ENCODE measurements at places on chromosomes 7 and 10.

DNA sequence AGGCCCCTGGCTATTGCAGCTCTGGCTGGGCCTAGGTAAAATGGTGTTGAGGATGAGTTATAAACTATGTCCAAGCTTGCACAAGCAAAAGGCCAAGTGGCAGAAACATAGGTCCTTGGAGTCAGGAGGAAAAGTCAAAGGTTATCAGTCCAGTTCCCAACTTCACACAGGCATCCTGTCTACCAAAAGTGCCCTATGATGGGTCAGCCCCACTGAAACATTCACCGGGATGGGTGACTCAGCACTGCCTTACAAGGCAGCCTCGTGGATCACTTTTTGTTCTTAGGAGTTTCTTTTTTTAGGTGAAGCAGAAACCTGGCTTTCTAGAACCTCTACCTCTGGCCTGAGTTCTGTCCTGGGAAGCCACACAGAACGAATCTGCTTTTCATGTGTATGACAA lies 158.8 kb upstream of the LYZL2 start:
- DNase-seq, result no peak

DNA sequence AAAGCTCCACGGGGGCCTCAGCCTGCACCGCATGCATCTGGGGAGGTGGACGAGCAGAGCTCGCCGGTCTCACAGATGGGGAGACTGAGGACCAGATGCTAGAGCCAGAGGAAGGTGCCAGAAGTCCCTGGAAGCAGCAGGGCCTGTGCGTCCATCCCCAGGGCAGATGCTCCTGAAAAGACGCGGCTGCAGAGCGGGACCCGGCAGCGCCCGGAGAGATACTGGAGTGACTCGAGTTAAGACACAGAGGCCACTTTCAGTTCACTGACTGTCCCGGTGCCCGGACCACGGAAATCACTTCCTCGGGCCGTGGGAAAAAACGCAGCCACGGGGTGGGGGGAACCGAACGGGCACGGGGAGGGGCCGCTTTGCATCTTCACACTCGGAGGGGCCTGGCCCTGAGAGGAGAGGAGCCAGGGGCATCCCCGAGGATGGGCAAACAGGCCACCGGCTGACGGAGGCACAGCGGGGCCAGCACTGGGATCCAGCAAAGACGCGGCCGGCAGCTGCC lies 85.4 kb downstream of the FOXL3 start:
- DNase-seq, result no peak

DNA sequence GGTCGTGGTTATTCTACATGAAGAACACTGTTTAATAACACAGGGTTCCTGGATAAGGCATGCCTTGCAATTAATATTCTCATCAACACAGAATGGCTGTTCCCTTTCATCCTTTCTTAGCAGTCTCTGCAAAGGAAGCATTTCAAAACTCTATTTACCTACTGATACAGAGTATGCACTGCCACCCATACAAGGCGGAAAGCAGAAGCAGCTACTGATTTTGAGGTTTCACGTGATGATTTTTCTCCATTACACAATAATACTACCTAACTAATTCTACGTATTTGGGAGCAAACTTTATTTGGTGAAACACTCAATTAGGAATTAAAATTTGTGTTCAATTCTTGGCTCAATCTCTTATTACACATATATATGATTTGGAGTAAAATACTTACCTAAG lies 43.0 kb upstream of the COL1A2 start:
- no peak for DNase-seq

- peak; percentile 74 for DNase-seq
Measured at GRCh38 chr10:3668276-3668965, 116.6 kb downstream of the KLF6 start.

DNA sequence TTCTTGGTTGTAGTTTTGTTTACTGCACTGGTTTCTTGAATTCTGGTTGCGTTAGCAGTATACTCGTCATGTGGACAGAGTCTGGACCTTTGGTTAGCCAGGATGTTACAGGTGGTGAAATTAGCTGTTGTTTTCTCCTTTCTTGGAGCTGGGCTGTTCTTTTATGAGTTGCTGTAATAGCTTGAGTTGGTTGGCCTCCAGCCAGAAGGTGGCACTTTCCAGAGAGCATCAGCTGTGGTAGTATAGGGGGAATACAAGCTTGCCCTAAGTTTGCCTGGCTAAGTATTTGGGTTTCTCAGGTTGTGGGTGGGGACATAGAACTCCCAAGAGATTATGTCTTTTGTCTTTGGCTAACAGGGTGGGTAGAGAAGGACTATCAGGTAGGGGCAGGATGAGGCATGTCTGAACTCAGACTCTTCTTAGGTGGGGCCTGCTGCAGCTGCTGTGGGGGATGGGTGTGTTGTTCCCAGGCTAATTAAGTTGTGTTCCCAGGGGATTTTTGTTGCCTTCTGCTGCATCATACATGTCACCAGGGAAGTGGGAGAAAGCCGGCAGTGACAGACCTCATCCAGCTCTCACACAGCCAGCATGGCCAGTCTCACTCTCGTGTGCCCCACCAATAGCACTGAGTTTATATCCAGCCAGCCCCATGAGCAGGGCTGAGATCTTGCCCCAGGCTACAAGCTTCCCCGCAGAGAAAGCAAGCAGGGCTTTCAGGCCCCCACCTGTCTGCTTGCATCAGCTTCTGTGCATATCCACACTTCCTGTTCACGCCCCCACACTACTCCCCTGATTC lies 246.7 kb upstream of the TPK1 start:
- DNase-seq, result no peak

GRCh38 chr10:89954061-89954460 lies 252.7 kb downstream of the KIF20B start:
- DNase-seq, result no peak

DNA sequence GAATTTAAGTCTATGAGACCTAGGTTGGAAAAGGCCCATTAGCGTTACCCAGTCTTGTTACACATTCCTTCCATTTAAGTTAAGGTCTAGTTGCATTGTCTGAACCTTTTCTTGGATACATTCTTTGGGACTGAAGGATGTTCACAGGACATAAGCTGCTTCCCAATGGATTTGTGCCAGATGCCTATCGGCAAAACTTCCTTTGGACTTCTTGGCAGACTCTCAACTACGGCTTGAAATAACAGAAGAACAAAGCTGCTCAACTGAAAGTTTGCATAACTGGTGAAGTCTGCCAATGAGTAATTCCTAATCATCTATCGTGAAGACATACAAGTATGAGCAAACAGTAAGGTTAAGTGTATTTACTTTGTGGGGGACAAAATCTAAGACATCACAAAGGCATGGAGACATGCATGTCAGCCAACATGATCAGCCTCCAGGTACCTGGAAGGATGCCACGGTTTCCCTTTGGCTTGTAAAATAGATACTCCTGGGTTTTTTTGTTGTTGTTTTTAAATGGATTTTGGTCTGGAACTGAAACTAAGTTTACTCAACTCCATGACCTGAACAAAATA lies 35.4 kb downstream of the MALSU1 start:
- DNase-seq, result no peak

- DNase-seq, result no peak
Measured at GRCh38 chr7:1511444-1512422, 7.5 kb upstream of the INTS1 start.

- no peak for DNase-seq
Measured at GRCh38 chr7:44674381-44674780, 68.0 kb downstream of the OGDH start.

GRCh38 chr10:49325131-49325915 lies 26.4 kb downstream of the C10orf71 start:
- no peak for DNase-seq

DNA sequence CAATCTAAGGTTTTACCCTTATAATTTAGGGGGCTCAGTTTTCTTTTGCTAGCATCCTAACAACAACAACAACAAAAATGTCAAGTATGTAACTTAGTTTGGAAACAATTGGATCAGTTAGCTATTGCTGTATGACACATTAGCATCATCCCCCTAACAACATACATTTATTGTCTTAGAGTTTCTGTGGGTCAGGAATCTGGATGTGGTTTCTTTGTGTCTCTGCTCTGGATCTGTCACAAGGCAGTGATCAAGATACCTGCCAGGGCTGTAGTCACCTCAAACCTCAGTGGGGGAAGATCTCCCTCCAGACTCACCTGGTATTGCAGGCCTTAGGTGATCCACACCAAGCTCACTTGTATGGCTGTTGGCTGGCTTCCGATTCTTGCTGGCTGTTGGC lies 18.3 kb downstream of the CREB5 start:
- no peak for DNase-seq

- no peak for DNase-seq
Measured at GRCh38 chr7:12982178-12982577, 294.7 kb downstream of the ARL4A start.

DNA sequence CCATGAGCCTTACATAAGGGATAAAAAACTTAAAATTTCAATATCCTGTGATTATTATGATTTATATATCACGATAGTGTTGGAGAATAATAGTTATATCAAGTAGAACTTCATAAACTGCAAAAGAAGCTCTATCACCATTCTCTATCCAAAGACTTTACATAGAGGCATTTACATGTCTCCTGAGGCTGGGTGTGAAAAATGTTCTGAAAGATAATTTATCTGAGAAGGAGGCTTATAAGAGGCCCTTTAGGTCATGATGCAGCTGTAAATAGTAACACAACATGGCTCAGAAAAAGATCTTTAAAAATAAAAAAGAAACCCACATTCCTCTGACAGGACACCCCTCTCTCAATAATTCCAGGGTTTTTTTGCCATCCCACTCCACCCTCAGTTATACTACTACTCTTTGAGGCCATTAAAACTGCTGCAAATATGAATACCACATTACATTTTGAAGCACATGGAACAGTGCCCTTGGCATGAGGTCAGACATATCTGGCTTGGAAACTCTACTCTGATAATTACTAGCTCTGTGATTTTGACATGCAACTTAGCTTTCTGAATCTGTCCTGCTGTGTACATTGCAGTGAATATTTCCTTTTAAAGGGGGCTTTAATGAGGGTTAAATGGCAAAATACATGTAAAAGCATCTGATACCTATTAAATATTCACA lies 55.5 kb downstream of the SLC16A12 start:
- DNase-seq, result no peak

- DNase-seq, result no peak
Measured at GRCh38 chr10:69130251-69130650, 6.3 kb downstream of the VPS26A start.

GRCh38 chr7:103076764-103077163 lies 1.8 kb downstream of the ARMC10 start:
- DNase-seq, result no peak

DNA sequence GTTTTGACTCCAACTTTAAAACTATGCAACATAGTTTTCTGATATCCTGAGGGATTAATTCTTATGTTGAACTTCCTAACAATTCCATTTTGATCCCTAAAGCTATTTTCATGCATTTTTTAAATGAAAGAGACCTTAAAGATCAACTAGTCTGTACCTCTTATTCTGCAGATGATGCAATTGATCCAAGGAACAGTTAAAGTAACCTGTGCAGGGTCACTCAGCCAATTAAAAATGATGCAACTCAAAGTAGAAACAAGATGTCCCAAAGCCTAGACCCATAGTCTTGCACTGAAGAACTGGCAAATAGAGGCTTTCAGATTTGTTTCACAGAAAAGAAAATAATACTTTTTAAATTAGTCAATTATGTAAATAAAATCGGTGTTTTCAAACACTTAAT lies 86.3 kb downstream of the IMMP2L start:
- no peak for DNase-seq

DNA sequence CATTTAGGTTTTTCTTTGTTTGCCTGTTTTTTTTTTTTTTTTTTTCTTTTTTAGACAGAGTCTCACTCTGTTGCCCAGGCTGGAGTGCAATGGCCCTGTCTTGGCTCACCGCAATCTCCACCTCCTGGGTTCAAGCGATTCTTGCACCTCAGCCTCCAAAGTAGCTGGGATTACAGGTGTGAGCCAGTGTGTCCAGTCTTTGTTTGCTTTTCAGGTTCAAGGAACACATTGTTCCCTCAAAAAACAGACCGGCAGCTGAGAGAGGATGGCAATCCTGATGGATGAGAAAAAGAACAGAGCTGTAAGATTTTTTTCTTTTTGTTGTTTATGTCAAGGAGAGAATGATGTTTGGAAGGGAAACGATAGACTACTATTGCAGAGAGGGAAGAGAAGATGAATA lies 23.3 kb upstream of the RHOBTB1 start:
- DNase-seq, result no peak

DNA sequence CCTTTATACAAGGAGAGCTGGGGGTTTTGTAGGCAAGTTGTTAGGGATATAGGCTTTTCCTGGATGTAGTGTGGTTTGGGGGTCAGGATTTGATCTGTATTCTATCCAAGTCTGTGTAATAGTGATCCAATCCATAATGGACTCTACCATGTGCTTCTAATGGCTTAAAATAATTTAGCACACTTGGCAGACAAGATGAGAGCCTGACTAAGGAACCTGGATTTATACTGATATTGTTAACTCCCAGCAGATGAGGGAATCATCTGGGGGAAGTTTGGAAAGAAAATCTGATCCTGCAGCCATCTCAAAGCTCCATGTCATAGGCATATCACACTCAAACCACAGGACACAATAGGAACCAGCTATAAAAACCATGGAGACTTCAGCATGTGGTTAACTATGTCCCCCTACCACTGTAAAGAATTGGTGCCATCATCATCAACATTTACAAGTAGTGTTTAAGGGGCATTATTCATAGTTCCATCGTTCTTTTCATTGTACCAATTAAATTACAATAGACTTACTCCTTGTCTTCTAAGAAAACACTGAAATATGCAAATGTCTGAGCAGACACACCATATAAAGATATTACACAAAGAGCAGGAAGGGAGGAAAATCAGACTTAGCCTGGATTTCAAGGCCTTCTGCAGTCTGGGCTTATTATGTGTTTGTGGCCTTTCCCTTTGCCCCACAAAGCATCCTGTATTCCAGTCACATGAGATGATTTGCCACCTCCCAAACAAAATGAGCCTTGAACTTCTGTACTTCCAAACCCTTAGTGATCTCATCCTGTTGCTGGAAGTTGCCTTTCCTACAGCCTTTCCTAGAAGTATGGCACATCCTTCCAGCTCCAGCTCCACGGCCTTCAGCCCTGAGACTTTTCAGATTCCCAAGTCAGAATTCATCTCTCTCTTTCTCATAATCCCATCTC lies 22.5 kb upstream of the HPS1 start:
- DNase-seq, result no peak

DNA sequence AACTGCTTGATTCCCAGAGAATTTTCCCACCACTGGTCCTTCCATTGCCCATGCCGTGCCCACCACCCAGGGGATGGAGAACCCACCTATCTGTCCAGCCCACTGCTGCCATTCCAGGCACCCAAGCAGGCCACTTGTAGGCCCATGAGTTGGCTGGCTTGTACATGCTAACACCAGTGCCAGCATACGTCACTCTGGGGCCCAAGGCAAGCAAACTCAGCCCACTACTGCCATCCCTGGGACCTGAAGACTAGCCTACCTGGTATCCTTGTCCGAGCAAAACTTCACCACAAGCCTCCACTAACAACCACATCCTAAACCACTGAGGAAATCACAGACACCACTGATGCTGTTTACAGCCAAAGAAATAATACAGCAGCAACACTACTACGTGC lies 44.7 kb upstream of the CDK6 start:
- DNase-seq, result no peak

- no peak for DNase-seq
Measured at GRCh38 chr7:133535308-133535707, 282.4 kb downstream of the EXOC4 start.

GRCh38 chr7:52958621-52959140 lies 76.8 kb upstream of the POM121L12 start:
- no peak for DNase-seq

GRCh38 chr10:127880557-127880956 lies 12.2 kb downstream of the CLRN3 start:
- DNase-seq, result peak; percentile 7

Data from CD4-positive, alpha-beta T cell treated with Interleukin-15 for 4 hours (primary cell).